ENCODE measurements at places on chromosomes 4 and X.

- DNase-seq = no peak
Measured at GRCh38 chr4:41430792-41431191, 107.2 kb upstream of the LIMCH1 start.

DNA sequence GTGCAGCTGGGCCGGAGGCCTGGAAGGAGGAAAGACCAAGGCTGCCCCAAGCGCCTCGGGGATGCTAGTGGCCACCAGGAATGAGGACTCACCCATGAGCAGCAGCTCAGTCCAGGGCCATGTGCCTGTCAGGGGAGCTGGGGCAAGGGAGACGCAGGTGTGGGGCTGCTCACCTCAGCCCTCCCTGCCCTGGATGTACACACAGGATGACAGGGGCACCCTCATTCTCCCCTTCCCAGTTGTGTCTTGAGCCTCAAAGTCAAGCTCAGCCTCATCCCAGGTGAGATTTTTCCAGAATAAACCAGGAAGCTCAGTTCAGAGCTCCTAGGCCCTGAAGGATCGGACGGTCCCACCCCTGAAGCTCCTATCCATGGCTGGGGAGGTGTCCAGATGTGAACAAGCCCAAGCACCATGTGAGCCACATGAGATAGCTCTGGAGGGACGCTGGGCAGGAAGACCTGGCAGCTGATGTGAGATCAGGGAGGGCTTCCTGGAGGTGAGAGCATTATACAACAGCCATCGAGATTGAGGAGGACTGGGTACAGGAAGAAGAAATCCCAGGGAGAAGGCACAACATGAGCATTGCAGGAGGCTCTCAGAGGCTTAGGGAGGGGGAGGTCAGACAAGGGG, 23.0 kb downstream of the HTRA3 start:
- DNase-seq = no peak

DNA sequence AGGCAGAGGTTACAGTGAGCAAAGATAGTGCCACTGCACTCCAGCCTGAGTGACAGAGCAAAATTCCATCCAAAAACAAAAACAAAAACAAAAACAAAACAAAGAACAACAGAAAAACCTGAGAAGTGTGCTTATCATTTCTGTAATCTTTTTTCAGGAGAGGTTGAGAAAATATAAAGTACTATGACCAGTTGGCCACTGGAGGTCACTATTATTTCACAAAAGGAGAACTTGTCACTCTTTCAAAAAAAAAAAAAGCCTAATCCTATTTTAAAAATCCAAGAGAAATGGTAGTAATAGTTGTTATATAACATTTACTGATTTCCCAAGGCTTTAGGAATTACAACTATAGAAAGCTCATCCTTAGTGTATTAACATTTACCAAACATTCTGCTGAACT, 24.9 kb upstream of the RNF150 start:
- DNase-seq = no peak

DNA sequence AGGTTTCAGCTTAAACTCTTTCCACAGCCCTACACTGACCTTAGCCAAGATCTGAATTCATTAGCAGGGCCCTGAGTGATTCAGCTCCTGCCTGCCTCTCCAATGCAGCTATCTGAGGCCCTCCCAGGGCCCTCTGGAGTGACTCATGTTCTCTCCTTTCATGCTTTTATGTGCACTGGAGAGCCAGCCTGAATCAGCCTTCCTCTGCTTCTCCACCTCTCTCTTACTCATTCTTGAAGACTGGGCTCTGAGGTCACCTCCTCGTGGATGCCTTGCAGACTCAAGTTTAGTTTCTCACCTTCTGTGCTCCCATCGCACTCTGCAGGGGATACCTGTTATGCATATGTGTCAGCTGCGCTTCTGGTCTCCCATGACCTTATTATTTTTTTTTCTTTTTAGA, 3.1 kb upstream of the OCIAD2 start:
- no peak for DNase-seq

GRCh38 chr4:189001283-189001970, 862.2 kb downstream of the TRIML1 start:
- DNase-seq = no peak

DNA sequence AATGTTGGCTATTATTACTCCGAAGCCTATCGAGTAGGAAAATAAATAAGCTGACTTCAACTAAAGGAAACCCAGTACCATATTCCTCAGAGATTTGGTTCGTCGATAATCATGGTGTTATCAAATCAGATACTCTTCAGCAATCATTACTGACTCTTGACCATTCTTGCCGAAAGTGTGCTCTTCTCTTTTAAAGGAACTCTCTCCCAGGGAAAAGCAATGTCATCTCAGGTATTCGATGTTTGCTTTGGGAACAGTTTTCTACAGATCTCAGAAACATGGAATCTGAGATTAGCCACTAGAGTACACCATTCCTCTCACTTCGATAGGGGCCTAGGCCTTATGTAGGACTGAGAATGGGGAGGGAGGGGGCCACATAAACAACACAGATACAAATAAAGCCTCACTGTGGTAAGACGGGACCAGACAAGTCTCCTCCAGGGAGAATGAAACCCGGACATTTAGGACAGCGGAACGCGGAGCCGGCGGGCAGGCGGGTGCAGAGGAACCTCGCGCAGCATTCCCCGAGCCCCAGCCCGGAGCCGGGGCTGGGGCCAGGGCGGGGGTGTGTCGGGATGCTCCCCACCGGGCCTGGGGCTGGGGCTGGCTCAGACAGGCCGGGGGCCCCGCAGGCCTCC, 581 bp downstream of the DNAJB14 start:
- DNase-seq = no peak

Data from ecto neural progenitor cell (in vitro differentiated cells).